Psoas muscle (tissue), 8 donors: ENCODE measurements at places on chromosomes 12 and 14.

DNA sequence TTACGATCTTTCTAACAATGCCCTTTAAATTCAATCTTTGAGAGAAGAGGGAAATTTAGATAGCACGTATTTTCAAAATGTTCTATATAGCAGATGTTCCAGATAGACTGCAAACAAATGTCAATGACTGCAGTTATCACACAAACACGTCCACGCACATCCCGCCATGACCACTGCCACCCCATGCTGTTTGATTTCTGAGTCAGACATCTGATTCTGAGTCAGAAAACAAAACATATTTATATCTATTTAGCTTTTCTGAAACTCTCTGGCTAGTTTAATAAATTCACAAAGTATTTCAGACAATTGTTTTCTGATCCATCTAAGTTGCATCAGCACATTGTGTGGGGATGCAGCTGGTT lies 105.9 kb upstream of the BCAT1 start:
- no peak for DNase-seq

GRCh38 chr12:47729233-47729632 lies 3.9 kb upstream of the ENDOU start:
- no peak for DNase-seq

GRCh38 chr14:77103475-77103874 lies 5.4 kb downstream of the CIPC start:
- DNase-seq, result no peak

- DNase-seq, result peak; percentile 40
These were observed 30.8 kb downstream of the DEGS2 start for GRCh38 chr14:100128688-100129087.

DNA sequence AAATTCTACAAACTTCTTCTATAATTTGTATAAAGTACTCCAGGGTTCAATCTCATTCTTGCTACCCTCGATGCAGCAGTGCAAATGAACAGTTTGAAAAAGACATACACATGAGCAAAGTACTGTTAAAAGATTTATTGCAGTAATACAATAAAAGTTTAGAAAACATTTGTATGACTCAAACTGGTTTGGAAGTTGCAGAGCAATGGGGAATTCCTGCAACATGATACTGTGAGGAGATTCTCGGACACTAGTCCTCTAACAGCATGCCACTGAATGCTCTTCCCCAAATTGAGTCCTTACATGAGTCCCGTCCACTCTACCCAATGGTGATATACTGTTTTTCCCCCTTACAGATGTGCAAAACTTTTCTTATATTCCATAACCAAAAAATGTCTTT lies 45.4 kb downstream of the ATG14 start:
- no peak for DNase-seq

- DNase-seq, result no peak
These were observed 124.6 kb upstream of the PMCH start for GRCh38 chr12:102322254-102322653.

- DNase-seq, result no peak
These were observed 470.6 kb downstream of the BCAT1 start for GRCh38 chr12:24478254-24478653.

GRCh38 chr14:94640721-94641631 lies 28.8 kb downstream of the SERPINA3 start:
- no peak for DNase-seq

DNA sequence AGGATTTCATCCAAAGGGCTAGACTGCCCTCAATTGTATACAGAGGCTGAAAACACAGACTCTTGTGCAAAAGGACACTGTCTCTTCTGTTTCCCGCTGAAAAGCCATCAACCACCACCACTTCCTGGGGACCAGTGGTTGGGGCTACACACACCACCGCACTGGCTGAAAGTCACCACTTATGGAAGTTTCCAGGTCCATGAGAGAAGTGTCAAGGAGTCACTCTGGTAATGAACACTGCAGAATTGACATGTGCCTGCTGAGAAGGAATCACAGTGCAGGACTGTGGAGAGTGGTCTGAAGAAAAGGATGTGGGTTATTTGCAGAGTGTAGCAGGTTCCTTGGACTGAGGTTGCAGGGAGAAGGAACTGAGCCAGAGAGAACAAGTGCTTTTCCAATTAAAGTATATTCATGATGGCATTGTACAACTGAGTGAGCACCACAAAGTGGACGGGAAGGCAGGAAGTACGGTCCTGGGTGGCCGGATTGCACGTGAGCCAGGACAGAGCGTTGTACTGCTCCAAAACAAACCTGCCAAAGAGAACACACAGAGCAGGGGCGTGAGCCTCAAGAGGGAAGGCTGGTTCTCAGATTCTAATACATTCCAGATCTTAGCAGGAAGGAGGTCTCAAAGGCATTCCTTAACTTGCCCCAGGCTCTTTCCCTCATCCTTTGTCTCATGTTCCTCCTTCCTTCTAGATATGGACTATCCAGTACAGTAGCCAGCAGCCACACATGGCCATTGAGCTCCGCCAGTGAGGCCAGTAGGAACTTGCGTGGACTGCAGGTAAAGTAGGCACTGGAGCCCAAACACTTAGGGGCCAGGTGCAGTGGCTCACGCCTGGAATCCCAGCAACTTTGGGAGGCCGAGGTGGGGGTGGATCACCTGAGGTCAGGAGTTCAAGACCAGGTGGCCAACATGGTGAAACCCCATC lies 316.4 kb downstream of the MED13L start:
- DNase-seq, result no peak

DNA sequence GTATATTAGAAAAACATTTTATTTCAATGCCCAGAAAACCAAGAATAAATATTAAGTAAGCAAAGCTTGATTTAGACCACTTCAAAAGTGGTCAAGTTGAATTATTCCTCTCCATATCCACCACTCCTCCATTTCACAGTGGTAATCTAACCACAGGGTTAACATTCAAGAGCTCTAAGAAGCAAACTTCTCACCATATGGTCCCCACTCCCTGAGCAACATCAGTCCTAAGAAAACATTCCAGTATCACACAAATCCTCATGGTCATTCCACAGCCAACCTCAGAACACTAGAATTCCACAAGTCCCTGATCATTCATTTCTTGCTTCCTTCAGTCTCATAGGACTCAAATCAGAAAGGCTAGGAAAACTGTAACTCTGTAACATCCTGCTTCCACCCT lies 47.9 kb downstream of the ST8SIA1 start:
- no peak for DNase-seq

GRCh38 chr12:33818313-33818712 lies 204.0 kb upstream of the ALG10 start:
- no peak for DNase-seq

DNA sequence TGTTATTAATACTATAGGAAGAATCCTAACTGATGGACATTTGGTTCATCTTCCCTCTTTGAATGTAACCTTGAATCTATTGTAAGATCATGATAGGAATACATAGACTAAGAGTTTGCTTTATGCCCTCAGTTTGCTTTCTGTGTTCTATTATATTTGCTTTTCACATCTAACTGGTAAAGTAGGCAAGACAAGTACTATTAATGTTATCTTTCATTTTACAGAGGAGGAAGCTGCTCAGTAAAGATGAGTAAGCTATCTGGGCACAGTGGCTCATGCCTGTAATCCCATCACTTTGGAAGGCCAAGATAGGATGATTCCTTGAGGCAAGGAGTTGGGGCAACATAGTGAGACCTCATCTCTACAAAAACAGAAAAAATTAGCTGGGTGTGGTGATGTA lies 103.0 kb downstream of the TMTC2 start:
- no peak for DNase-seq

- DNase-seq, result peak; percentile 74
These were observed 4.4 kb downstream of the MMP17 start for GRCh38 chr12:131832321-131833231.

DNA sequence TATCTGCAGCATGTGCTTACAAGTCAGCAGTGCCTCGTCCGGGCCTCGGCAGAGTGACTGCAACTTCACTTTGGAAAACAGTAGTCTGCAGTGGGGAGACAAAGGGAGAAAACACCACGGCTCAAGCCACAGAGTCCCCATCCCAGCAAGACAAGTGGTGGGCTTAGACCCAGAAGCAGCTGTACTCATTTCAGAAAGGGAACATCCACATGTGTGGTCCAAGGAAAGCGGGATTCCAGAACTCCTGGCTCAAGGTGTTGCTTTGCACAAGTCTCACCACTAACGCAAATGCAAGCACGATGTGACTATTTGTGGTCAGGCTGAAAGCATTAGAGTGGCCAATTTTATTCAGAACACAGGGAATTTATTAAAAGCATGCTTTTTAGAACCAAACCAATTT lies 198.3 kb downstream of the TTC7B start:
- DNase-seq, result no peak

DNA sequence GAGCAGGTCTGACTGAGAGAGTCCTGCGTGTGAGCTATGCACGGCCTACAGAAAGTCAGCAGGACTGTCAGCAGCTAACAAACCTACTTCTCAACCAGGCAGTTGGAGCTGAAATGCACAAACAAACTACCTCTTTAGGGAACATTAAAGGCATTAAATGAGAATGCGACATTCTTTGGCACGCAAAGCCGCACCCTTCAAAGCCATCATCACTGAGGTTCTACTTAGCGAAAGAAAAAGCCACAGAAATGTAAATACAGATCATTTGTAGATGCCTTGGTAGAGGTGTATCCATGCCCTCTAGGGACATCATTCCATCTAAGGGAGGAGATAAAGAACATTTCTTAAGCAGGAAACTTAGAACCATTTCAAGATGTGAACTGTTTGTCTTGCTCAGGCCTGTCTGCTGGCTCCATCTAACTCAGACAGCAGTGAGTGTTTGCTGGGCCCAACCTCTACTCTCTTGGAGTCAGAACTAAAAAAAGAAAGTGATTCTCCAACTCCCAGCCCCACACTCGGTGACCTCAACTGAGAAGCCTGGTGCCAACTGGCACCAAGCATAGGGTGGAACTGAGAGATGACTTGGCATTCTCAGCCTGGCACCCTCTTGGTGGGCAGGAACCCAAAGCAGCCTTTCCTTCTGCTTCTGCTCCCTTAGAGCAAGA lies 63.5 kb upstream of the MBIP start:
- DNase-seq, result peak; percentile 85

DNA sequence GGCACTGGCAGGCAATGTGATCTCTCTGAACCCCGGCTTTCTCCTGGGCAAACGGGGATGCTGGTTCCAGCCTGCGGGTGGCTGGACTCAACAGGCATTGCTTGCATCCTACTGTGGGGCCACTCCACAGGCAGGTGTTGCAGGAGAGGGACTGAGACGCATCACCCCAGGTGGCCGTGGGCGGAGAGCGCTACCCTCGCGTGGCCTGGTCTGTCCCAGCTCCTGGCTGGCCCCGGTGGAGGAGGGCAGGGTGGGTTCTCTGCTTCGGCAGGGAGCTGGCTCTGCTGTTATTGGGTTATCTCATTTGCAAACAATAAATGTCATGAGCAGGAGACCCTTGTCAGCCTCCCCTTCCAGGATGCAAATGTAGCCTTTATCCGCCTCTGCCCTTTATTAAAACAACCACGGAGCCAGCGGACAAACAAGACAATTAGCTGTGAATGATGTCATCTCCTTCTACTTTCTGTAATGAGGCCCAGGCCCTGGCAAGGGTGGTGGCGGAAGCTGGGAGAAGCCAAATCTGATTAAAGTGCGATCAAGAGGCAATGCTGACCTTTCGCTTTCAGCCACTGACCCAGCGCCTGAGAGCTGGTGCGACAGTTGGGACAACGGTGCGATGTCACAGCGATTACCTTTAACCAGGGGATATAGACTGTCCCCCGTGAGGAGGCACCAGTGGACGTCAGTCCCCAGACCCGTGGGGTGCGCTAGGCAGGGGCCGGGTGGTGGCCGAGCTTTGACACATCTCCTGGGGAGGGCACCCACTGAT lies 161.8 kb downstream of the KIF26A start:
- DNase-seq, result no peak

- no peak for DNase-seq
These were observed 951.2 kb downstream of the FLRT2 start for GRCh38 chr14:86481104-86481503.
